Activated CD4-positive, CD25-positive, alpha-beta regulatory T cell treated with anti-CD3 and anti-CD28 coated beads, Interleukin-2, amount 50 U/mL, for 24 hours (primary cell): ENCODE measurements at places on chromosomes 16 and 17.
A peak's percentile ranks its signal among the peaks of the same experiment; 100 is the strongest.

GRCh38 chr16:81786321-81786720 is 7.2 kb downstream of the PLCG2 start:
- no peak for ATAC-seq

DNA sequence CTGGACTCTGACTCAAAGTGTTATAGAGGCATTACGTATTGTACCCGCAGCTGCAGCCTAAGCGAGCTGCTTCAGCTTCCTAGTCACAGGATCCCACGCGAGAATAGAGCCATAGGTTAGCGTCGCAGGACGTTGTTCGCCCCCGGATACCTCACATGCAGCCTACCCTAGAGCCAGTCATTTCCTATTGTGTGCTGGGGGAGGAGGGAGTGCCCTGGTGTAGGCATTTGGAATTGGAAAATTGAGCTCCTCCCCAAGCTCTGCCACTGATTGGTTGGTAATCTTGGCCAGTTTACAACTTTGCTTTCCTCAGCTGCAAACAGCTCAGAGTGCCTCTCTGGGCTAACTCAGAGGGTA is 530 bp downstream of the NAA60 start:
- peak; percentile 64 for ATAC-seq

- ATAC-seq, result no peak
Measured at GRCh38 chr17:15271741-15272140, 6.6 kb upstream of the PMP22 start.

- ATAC-seq, result no peak
Measured at GRCh38 chr16:13552062-13552959, 367.6 kb upstream of the ERCC4 start.

DNA sequence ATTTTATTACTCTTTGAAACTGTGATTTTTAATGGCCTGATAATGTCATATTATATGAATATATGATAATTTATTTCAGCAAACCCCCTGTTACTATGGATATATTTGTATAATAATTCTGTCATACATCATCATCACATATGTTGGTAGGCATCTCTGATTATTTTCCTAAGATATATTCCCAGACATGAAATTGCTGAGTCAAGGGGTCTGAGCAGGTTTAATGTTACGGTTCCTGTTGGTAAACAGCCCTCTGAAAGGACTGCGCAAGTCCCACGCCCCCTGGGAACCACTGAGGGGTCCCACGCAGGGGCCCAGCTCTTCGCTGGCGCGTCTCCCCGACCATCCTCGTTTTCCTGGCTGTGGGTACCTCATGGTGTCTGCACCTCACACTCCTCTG is 24.2 kb downstream of the SLC13A5 start:
- ATAC-seq, result no peak

GRCh38 chr17:76273445-76274111 is 8.4 kb downstream of the UBALD2 start:
- no peak for ATAC-seq

GRCh38 chr17:36623281-36623680 is 21.9 kb downstream of the MRM1 start:
- no peak for ATAC-seq

- ATAC-seq, result peak; percentile 78
Measured at GRCh38 chr17:78645421-78646295, 68.5 kb upstream of the DNAH17 start.

DNA sequence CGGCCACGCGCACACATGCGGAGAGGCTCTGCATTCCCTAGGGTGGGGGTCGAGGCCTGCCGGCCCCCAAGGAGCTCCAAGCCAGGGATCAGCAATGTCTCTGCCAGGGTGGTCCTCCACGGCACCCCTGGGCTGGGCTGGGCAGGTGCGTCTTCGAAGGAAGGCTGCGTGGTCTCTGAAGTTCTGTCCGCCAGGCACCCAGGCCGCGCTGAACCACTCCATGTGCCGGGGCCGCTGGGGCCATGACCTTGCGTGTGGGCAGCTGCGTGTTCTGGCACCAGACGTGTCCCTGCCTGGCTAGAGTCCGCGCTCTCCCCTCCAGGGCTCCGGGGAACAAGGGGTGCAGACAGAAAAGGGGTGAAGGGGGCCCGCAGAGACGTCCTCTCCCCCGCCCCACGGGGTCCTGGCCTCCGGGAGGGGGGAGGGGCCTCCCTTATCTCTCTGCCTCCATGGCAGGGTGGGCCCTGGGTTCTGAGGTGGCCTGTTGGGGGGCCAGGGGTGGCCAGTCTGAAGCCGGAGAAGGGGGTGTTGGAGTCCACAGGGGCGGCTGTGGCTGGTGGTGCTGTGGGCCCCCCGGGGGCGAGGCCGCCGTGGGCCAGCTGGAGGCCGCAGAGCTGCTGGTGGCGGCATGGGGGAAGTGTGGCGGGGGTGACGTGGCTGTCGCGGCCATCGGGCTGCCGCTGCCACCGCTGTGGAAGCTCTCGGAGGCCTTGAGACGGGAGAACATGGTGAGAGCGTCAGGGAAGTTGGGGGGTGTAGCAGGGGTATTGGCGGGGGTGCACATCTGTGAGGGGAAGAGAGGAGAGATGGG is 5.3 kb downstream of the UBALD1 start:
- no peak for ATAC-seq

GRCh38 chr16:57128771-57129389 is 36.5 kb downstream of the CPNE2 start:
- ATAC-seq, result peak; percentile 83

- no peak for ATAC-seq
Measured at GRCh38 chr17:16940116-16940881, 31.6 kb downstream of the TNFRSF13B start.

- ATAC-seq, result no peak
Measured at GRCh38 chr16:65312071-65312470, 190.2 kb upstream of the CDH11 start.

- ATAC-seq, result peak; percentile 68
Measured at GRCh38 chr16:1152651-1153259, at the start of gene CACNA1H. CACNA1H (plus strand) TSS chr16:1153106; CDS start chr16:1153738, 632 bp downstream.

- no peak for ATAC-seq
Measured at GRCh38 chr17:65403626-65404025, 157.8 kb downstream of the AXIN2 start.

DNA sequence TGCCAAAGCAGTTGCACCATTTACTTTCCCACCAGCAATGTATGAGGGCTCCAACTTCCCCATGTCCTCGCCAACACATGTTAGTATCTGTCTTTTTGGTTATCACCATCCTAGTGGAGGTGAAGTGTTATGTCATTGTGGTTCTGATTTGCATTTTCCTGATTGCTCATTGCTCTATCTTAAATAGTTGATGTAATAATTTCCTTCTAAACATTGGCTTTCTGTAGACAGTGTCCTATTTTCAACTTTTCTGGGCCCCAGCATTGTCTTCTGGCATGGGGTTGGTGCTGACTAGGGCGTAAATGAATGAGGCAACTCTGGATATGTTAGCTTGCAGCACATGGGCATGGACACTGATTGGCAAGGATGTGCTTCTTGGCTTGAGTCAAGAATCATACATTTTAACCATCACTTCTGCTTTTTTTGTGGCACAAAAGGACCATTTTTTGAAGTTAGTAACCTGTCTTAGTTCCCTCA is 25.1 kb downstream of the PLCG2 start:
- no peak for ATAC-seq

- no peak for ATAC-seq
Measured at GRCh38 chr16:85459529-85460251, 153.4 kb upstream of the GSE1 start.

DNA sequence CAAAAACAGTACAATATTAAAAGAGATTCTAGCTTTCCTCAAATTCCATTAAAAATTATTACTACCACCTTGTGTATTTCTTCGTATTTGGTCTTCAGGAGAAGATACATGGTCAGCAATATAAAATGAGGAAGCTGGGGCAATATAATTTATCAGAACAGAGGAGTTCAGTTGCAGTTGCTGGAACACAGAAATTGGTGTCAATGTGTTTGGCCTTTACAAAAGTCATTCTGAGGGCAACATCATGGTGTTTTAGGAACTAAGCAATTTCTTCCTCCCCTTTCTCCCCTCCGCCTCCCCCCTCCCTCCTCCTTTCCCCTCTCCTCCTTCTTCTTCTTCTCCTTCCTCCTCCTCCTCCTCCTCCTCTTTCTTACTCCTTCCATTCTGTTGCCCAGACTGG is 102.1 kb downstream of the YPEL2 start:
- no peak for ATAC-seq

GRCh38 chr17:39676198-39676819 is 8.1 kb downstream of the PNMT start:
- peak; percentile 55 for ATAC-seq

DNA sequence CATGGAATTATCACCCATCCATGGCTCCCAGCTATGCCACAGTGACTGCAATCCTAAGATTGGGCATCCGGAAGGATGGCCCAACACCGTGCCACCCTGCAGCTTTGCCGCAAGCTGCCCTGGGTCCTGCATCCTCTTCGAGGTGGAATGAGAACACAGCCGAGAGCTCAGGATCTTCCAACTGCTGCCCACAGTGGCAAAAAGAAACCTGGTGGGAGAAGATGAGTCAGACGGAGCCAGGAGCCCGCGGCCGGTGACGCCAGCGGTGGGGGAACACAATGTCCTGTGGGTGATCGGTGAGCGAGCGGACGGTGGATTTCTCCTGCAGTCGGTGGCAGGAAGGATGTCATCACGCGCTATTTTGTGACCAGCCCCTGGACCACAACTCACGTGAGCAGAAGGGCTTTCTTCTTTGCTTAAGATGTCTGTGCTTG is 20.1 kb downstream of the CD7 start:
- ATAC-seq, result peak; percentile 22

- ATAC-seq, result peak; percentile 36
Measured at GRCh38 chr16:2752850-2753732, 653 bp downstream of the SRRM2 start.

DNA sequence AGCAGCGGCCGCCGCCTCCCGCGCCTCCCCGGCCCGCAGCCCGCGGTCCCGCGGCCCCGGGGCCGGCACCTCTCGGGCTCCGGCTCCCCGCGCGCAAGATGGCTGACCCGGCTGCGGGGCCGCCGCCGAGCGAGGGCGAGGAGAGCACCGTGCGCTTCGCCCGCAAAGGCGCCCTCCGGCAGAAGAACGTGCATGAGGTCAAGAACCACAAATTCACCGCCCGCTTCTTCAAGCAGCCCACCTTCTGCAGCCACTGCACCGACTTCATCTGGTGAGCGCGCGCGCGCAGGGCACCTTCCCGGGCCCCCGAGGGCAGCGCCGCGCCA is 258 bp downstream of the PRKCB start:
- ATAC-seq, result peak; percentile 39

DNA sequence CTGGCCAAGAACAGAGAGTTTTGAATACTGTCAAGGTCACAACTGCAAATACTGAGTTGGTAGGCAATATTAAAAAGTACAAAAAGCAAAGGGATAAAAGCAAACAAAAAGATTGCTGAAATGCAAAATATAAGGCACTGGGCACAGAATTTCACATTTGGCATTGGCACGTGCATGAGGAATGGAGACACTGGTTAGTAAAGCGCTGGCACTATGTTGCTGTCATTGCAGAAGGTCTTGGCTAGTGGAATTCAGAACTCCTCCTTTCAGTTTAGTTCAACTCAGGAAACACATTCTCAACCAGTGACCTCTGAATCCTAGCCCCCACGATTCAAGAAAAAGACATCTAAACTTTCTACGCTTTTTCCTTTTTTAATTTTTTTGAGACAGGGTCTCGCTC is 111.8 kb upstream of the PSMD7 start:
- ATAC-seq, result no peak

GRCh38 chr17:81412490-81413093 is 17.3 kb downstream of the BAHCC1 start:
- ATAC-seq, result peak; percentile 60

DNA sequence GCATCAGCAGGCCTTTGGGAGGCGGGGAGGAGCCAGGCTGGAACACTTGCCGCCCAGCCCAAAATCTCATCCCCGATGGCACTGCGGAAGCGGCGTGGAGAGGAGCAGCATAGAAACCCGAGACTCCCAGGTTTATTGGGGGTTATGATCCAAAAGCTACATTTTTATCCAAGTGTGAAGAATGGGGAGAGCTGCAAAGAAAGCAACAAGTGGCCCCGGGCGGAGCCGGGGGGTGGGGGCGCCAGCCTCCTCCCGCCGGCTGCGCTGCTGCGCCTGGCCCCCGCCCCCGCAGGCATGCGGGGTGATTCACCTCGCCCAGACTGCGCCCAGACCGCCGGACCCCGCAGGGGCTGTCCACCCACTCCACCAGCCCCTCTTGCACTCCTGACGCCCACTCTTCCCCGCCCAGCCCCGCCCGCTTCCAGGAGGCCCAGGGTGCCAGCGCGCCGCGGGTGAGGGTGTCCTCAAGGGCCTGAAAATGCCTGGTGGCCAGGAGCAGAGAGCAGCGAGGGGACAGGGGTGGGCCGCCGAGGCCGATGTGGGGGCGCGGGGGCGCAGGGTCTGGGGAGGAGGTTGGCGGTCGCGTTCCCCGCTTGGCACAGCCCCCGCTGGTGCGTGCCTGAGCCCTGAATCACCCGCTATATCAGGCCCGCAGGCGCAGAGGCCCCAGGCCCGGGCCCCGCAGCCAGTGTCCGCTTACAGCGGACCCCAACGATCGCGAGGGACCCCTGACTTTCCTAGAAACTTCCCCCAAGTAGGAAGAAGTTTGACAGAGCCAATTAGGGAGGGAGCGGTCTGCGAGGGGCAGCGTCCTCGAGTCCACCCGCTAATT is 1.3 kb downstream of the CAVIN1 start:
- ATAC-seq, result peak; percentile 37

GRCh38 chr16:26765087-26765486 is 301.6 kb upstream of the C16orf82 start:
- ATAC-seq, result no peak

GRCh38 chr17:74904687-74905409 is 11.4 kb upstream of the FADS6 start:
- ATAC-seq, result no peak

- ATAC-seq, result peak; percentile 90
Measured at GRCh38 chr17:28384281-28385036, 13.0 kb downstream of the SARM1 start.

- ATAC-seq, result no peak
Measured at GRCh38 chr16:57740423-57741071, 5.0 kb downstream of the KATNB1 start.

- ATAC-seq, result no peak
Measured at GRCh38 chr17:74530831-74531150, 484 bp downstream of the CD300LB start.

- ATAC-seq, result no peak
Measured at GRCh38 chr16:3068487-3068886, 3.0 kb downstream of the IL32 start.

DNA sequence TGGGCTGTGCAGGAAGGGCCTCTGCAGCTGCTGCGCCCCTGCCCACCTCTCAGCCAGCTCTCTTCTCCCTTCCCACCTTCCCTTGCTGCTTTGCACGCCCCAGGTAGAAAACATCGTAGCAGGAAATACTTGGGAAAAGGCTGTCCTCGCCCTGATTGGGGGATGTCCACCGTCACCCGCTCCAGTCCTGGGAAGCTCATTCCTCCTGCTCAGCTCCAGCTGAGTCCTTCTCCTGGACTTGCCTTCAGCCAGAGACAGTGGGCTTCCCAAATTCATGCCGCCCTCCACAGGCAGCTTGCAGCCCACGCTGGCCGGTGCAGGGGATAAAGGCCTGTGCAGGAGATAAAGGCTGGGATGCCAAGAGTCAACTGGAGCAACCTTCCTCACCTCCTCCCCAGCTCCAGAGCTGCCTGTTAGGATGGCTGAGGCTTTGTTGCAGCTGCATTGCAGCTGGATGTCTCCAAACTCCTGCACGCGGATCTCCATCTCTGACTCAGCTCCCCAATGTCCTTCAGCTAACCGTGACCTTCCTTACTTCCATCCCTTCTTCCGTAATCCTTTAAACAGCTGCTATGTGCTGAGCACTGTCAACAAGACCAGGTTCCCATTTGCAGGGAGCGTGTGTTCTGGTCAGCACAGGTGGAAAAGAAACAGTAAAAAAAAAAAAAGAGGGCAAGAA is 402.0 kb upstream of the TNRC6C start:
- ATAC-seq, result no peak

- no peak for ATAC-seq
Measured at GRCh38 chr17:79834565-79835469, 4.4 kb downstream of the CBX4 start.

- no peak for ATAC-seq
Measured at GRCh38 chr16:4005731-4006130, 110.5 kb downstream of the ADCY9 start.
